ENCODE measurements at places on chromosomes 3 and 15.

DNA sequence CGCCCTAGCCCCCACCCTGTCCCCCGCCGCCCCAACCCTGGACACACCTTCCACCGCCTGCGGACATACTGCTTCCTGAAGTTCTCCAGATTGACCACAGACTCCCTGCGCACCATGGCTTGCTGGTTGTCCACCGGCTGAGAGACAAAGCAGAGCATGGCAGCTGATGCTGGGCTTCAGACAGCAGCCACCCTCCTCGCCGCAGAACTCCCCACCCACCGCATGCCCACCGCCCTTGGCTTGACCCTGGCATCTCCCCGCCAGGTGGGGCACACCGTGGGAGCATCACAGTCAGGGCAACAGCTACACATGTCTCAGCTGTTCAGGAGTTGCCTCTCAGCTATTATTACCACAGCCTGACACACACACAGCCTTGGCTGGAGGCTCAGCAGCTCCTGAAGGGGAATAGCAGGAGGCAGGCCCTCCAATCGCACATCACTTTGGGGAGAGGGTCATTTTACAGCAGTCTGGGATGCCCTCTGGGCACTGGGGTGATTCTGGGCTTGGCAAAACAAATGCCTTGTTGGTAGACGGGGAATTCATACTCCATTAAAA lies 78.4 kb upstream of the HERC1 start:
- no peak for DNase-seq

DNA sequence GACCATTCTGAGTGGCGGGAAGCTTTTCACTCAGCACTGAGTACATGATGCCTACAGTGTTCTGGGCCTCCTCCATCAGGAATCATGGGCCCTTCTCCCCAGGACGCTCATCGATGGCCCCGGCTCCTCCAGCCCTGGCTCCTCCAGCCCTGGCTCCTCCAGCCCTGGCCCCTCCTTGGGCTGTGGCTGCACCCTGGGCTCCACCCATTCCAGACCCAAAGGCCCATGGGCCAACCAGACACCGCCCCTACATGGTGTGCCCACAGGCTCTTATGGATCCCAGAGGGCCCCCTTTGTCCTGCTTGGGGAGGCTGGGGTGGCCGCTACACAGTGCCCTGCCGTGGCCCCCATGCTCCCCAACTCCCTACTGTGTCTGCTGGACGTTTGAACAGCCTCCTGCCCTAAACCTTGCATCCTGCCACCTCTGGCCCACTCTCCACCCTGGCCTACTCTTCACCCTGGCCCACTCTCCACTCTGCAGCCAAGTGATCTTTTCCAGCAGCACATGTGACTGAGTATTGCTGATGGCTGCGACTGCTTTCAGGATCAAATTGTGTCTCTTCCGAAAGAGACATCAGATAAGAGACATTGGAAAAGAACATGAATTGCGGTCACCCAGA lies 57.9 kb downstream of the APBA2 start:
- DNase-seq: no peak

DNA sequence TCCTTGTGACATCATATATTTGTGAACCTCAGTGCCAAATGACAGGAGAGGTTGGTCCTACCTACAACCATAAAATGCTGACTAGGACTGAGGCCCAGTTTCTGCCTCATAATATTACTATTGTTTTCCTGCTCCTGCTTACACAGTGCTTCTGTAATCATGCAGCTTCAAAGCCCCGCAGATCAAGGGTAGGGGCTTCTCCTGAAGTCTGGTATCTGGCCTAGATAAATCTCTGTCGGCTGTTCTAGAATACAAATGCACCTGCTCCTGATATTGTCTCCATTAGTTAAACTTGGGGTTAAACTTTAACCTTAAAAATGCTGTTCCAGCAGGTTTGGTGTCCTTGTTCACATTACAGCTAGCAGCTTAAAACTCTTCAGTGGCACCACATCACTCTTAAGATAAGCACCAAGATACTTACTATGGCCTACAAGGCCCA lies 552.4 kb downstream of the TUSC7 start:
- DNase-seq: no peak

- no peak for DNase-seq
These were observed 149.8 kb downstream of the GABRB3 start for GRCh38 chr15:26623071-26623470.

DNA sequence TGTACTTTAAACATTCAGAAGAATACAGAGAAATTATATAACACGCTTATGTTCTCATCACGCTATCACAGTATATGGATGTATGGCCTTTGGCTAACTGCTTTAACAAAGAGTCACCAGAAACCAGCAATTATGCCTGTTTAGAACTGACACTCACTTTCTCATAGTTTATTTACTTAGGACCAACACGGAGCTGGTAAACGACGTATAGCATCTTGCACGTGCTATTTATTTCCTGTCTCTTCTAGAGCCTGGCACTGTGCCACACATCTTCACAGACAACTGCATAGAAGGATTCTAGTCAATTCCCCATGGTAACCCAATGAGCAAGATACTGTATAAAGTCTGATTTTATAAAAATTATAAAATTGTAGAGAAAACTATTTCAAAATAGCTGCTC lies 43.6 kb downstream of the TBC1D2B start:
- peak; percentile 63 for DNase-seq

DNA sequence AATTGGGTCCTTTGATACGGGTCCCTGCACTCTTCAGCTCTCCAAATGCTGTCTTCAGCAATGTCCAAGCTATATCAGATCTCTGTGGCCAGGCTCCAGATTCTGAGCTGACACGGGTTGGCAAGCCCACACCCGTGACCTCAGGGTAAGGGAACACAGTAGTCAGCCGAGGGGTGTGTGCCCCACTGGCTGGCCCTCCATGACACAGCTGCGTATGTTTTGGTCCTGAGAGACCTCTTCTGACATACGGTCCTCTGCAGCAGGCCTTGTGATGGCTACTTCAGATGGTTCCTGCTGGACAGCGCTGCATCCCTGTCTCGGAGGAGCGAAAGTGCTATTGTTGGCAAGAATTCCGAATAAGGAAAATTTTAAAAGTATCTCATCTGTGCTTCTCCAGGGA lies 85.2 kb upstream of the ADAMTS17 start:
- DNase-seq: no peak

- DNase-seq: no peak
These were observed 453.0 kb upstream of the GOLIM4 start for GRCh38 chr3:168548719-168549118.

DNA sequence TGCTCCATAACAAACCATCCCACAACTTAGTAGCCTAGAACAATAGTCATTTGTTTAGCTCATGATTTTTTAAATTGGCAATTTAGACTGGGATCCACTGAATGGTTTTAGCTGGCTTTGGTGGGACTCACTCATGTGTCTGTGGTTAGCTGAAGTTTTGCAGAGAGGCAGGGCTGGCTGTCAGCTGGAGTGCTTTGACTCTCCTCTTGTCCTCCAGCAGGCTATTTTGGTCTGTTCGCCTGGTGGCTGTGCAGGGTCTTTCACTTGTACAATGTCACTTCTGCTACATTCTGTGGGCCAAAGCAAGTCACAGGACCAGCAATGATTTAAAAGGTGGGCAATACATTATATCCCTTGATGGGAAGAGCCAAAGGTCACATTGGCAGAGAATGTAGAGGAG lies 1146.5 kb downstream of the ROBO2 start:
- no peak for DNase-seq

- no peak for DNase-seq
These were observed 329.1 kb upstream of the SOX2 start for GRCh38 chr3:181382656-181383055.

DNA sequence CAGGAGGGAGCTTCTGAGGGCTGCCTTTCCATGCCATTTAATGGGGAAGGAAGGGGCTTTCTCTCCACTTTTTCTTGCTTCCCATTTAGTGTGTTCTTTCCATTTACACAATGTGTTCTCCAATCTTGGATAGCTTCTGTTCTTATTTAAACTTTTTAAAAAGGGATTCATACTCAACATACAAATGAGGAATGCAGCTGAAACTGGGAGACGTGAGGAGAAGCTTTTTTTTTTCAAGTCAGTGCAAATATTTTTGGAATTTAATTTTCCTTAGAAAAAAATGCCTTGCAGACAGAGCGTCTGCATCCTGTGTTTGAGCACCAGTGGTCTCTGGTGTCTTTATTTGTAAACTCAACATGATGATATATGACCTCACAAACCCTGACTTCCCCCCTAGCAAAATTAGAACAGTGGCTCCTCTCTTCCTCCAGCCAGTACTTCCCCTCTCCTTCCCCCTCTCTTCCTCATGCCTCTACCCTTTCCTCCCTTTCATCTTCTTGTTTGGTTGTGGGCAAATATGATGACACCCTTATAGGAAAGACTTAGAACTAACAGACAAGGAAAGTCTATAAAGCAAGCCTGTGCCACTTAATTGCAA lies 48.1 kb upstream of the PCSK6 start:
- DNase-seq: no peak

- no peak for DNase-seq
These were observed 32.9 kb upstream of the BLM start for GRCh38 chr15:90684281-90684680.

- no peak for DNase-seq
These were observed 5.6 kb downstream of the ALPK3 start for GRCh38 chr15:84822653-84823281.

DNA sequence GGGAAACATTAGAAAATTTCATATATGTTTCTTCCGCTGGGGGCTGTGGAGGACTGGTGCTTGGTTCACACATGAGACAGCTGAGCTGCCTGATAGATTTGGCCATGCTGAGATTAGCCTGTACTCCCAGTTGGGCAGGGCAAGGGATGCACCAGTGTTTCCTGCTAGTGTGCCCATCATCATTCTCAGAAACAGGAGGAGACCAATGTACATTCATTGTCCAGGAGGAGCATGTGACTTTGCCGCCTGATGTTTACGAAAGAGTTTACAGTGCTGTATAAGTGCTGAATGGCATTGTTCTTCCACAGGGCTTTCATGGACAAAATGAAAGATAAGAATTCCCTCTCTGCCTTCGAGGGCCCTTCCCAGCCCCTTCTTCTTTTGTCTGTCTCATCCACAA lies 311.1 kb upstream of the THBS1 start:
- DNase-seq: no peak

- DNase-seq: no peak
These were observed 41.1 kb downstream of the CACNA2D3 start for GRCh38 chr3:54163441-54163840.

DNA sequence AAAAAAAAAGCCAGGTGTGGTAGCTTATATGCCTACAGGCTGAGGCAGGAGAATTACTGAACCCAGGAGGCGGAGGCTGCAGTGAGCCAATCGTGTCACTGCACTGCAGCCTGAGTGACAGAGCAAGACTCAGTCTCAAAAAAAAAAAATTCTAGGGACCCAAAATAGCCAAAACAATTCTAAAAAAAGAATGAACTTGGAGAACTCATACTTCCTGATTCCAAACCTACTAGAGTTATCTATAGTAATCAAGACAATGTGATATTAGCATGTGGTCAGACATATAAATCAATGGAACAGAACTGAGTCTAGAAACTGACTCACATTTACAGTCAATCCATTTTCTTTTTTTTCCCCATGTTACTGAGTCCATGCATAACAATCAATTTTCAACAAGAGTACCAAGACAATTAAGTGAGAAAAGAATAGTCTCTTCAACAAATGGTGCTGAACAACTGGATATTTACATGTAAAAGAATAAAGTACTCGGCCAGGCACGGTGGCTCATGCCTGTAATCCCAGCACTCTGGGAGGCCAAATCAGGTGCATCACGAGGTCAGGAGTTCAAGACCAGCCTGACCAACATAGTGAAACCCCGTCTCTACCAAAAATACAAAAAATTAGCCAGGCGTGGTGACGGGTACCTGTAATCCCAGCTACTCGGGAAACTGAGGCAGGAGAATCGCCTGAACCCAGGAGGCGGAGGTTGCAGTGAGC lies 11.9 kb downstream of the PRKAR2A start:
- DNase-seq: no peak

GRCh38 chr15:25739687-25740121 lies 123.4 kb downstream of the ATP10A start:
- DNase-seq: peak; percentile 21

All from CD8-positive, alpha-beta memory T cell (primary cell).